Lower lobe of right lung (tissue), 2 donors: ENCODE measurements at places on chromosomes 16 and 17. TPM values are rescaled to one million over a fixed set of nuclear protein-coding genes. Genes with fewer than 3 reads are reported as not detected.
A peak's percentile ranks its signal among the peaks of the same experiment; 100 is the strongest.

- H3K4me1 ChIP-seq, result no peaks in the 10 kb centered on the region
- H3K27me3 ChIP-seq, result no peaks in the 10 kb centered on the region
- H3K27ac ChIP-seq, result no peak overlapping the region
- no peak for DNase-seq
Observed at GRCh38 chr17:18017958-18018357, 21.0 kb downstream of the ATPAF2 start.

The LLGL2 gene
- total RNA-seq, result 111 TPM

DNA sequence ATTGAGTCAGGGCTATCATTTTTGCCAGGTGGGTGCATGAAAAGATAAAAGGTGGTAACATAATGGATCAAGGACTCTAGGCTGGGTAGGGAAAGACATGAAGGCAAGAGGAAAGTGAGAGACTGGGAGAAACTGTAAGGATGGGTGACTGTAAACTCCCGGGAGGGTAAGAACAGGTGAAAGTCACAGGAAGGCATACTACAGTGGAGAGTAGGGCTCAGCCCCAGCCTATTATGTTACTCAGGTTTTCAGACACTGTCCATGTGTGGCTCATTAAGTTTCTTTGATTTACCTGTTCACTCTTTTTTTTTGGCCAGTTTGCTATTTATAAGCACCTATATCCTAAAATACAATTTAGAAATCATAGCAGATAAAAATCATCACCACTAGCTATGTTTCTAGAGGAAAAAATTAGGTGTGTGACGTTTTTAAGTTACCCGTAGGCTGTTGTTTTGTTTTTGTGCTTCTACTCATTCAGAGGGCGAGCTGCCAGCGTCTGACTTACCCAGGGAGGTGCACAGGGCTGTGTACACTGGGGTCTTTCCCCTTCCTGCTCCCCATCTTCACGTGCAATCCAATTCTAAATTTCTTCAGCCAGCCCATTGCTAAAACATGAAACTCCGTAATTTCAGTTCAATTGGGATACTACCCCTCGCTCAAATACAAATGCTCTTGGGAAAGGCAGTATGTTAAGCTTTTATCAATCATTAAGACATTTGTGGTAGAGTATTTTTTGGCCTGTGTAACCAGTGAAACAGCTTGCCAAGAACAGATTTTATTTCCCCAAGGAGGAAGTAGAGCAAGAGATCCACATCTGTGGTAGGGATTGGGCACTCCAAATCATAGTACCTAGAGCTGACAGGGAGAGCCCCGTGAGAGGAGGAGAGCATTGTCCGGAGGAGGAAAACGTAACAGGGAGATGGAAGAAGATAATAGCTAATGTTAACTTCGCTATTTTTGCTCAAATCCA, 21.7 kb upstream of the VWA3A start:
- H3K4me3 ChIP-seq, result peak overlapping the region; percentile 1
- no peaks in the 10 kb centered on the region for H3K27me3 ChIP-seq
- no peaks in the 10 kb centered on the region for H3K36me3 ChIP-seq
- peaks cover 16% of the 10 kb centered on the region for H3K4me1 ChIP-seq
- no peak overlapping the region for H3K27ac ChIP-seq

GRCh38 chr17:82929676-82930042, 89.8 kb upstream of the ZNF750 start:
- H3K4me3 ChIP-seq, result no peak overlapping the region
- peaks cover 98% of the 10 kb centered on the region for H3K36me3 ChIP-seq
- DNase-seq, result peak; percentile 23
- no peaks in the 10 kb centered on the region for H3K4me1 ChIP-seq
- no peaks in the 10 kb centered on the region for H3K27me3 ChIP-seq

DNA sequence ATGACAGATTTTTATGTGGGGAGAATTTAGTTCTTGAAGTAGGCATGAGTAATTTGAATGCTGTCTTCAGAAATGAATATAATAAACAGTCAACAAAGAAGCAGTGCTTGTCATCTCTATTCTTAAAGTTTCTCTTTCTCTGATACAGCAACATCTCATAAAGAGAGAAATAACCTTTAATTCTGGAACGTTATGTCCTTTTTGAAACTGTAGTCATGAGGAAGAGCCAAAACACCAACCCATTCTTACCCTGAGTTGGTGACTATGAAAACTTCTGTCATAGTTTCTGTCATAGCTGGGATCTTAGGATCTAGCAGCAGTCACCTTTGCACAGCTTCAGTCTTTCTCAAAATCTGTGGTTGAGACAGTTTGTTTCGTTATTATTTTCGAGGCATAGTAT, 15.3 kb upstream of the RASL10B start:
- H3K4me1 ChIP-seq, result peaks cover 51% of the 10 kb centered on the region
- no peak for DNase-seq
- peak overlapping the region; percentile 66 for H3K27ac ChIP-seq
- H3K4me3 ChIP-seq, result no peak overlapping the region
- H3K36me3 ChIP-seq, result peaks cover 78% of the 10 kb centered on the region

The TRPV3 gene
- total RNA-seq, result 0.68 TPM

DNA sequence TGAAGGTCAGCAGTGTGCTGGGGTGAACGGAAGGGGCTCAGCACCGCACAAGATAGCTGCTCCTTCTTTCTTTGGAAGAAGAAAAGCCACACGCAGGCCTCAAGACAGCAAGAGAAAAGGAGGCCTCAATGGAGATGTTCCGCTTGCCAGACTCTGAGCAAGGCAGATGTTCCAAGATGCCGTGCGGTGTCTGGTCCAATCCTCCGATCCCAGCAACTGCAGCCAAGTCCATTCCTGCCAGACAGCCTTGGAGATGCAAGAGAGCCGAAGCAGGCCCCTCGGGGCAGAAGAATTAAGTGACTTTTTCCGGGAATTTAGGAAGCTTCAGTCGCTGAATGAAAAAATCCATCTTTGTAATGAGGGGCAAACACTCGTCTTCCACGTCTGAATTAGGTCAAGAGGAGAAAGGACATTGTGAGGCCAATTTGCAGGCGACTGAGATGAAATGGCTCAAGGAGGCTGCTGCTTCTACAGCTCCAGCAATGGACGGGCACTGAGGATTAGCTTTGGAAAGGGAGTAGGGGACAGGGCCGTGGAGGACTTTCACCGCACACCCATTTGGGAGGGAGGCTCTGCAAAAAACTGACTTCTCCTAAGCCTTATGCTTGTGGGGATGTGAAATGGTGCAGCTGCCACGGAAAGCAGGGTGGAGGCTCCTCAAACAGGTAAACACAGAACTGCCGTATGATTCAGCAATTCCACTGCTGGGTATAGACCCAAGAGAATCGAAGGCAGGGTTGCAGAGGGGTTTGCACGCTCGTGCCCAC, 44.7 kb downstream of the RPH3AL start:
- no peaks in the 10 kb centered on the region for H3K36me3 ChIP-seq
- DNase-seq, result peak; percentile 18
- H3K4me3 ChIP-seq, result no peak overlapping the region
- H3K27ac ChIP-seq, result no peak overlapping the region

DNA sequence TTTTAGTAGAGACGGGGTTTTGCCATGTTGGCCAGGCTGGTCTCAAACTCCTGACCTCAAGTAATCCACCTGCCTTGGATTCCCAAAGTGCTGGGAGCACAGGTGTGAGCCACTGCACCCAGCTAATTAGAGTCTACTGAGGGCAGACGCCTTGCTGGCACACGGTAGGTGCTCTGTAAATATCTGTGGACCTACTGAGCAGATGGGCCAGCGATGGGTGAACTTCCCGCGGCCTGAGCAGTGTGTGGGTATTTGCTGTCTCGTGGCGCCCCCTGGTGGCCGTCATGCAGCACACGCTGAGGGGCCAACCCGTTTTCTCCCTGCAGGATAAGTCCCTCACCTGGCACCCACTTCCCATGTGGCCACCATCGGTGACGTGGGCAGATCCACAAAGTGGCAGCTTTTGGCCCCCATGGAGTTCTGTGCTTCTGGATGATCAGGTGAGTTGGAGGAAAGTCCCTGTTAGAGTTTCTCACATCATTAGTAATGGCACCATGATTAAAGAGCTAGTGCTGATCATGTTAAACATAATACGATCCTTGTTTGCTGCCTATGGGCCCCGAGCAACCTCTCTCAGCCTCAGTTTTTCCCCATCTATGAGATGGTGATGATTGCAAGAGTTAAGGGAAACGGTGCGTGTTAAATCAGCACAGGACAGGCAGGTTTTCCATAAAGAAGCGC, 40.7 kb downstream of the ZDHHC7 start:
- H3K4me1 ChIP-seq, result peaks cover 7% of the 10 kb centered on the region
- no peak overlapping the region for H3K27ac ChIP-seq
- H3K27me3 ChIP-seq, result no peaks in the 10 kb centered on the region
- peaks cover 21% of the 10 kb centered on the region for H3K36me3 ChIP-seq

- H3K36me3 ChIP-seq, result no peaks in the 10 kb centered on the region
- peak; percentile 72 for DNase-seq
- peak overlapping the region; percentile 59 for H3K4me3 ChIP-seq
- H3K27ac ChIP-seq, result peak overlapping the region; percentile 67
- peaks cover 21% of the 10 kb centered on the region for H3K4me1 ChIP-seq
Observed at GRCh38 chr17:58324409-58325288, 3.9 kb downstream of the TSPOAP1 start.

The IKZF3 gene
- 7.1 TPM for total RNA-seq

The SEPTIN1 gene
- 6.0 TPM for total RNA-seq

GRCh38 chr17:16986391-16986790, 14.5 kb upstream of the TNFRSF13B start:
- no peaks in the 10 kb centered on the region for H3K36me3 ChIP-seq
- H3K27me3 ChIP-seq, result no peaks in the 10 kb centered on the region
- no peak for DNase-seq
- no peak overlapping the region for H3K27ac ChIP-seq

The CHP2 gene
- 0.80 TPM for total RNA-seq

GRCh38 chr17:47665655-47666054, 15.9 kb downstream of the KPNB1 start:
- peaks cover 98% of the 10 kb centered on the region for H3K36me3 ChIP-seq
- H3K4me3 ChIP-seq, result no peak overlapping the region
- H3K27ac ChIP-seq, result no peak overlapping the region
- DNase-seq, result no peak
- H3K27me3 ChIP-seq, result no peaks in the 10 kb centered on the region

- peak; percentile 91 for DNase-seq
- H3K36me3 ChIP-seq, result peaks cover 28% of the 10 kb centered on the region
- peak within 1 kb of the TSS; percentile 92 for H3K27ac ChIP-seq
Observed at GRCh38 chr17:75131278-75132017, at the start of gene NT5C. NT5C (minus strand) TSS chr17:75131742; CDS start chr17:75131707, 35 bp downstream.

- no peak overlapping the region for H3K27ac ChIP-seq
- no peaks in the 10 kb centered on the region for H3K4me1 ChIP-seq
- DNase-seq, result no peak
- no peaks in the 10 kb centered on the region for H3K27me3 ChIP-seq
Observed at GRCh38 chr16:19753815-19754643, 36.0 kb downstream of the IQCK start.

GRCh38 chr16:68364561-68364998, 53.8 kb downstream of the PRMT7 start:
- H3K27me3 ChIP-seq, result no peaks in the 10 kb centered on the region
- no peak overlapping the region for H3K4me3 ChIP-seq
- H3K36me3 ChIP-seq, result peaks cover 4% of the 10 kb centered on the region
- H3K27ac ChIP-seq, result no peak overlapping the region
- DNase-seq, result no peak
- H3K4me1 ChIP-seq, result peaks cover 32% of the 10 kb centered on the region

DNA sequence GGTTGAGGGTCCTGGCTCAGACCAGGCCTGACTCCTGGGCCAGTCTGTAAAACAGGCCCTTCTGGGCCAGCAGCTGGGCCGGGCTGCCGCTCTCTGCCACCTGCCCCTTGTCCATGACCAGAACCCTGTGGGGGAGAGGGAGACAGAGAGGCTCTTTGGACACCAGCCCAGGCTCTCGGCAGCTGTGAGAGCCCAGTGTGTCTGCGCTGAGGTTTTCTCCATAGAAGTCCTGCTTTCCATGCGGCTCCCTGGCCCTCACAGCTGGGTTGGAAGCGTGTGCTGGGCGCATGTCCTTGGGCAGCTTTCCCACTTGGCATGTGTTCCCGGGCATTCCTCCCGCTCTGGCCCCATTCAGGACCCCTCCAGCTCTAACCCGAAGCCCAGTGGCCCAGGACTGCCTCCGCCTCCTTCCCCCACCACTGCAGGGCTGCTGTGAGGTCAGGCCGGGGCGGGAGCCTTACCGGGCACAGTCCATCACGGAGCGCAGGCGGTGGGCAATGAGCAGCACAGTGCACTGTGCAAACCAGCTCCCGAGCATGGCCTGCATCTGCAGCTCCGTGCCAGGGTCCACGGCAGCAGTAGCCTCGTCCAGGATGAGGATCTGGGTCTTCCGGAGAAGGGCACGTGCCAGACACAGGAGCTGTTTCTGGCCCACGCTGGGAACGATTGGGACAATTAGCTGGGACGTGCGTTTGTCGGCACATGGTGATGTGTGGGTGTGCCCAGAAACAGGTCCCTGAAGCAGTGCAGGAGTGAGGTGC, 73.0 kb downstream of the ABCC6 start:
- H3K27ac ChIP-seq, result no peak overlapping the region
- H3K36me3 ChIP-seq, result peaks cover 14% of the 10 kb centered on the region
- DNase-seq, result no peak
- H3K4me1 ChIP-seq, result peaks cover 8% of the 10 kb centered on the region

GRCh38 chr16:30567991-30568638, 3.4 kb downstream of the ZNF688 start:
- peaks cover 27% of the 10 kb centered on the region for H3K4me1 ChIP-seq
- peak overlapping the region; percentile 25 for H3K27ac ChIP-seq
- no peak overlapping the region for H3K4me3 ChIP-seq
- DNase-seq, result no peak
- no peaks in the 10 kb centered on the region for H3K36me3 ChIP-seq

The CCDC43 gene
- total RNA-seq, result 18.4 TPM

The ATP2C2 gene
- 56.2 TPM for total RNA-seq

The CDC42EP4 gene
- 44.6 TPM for total RNA-seq

DNA sequence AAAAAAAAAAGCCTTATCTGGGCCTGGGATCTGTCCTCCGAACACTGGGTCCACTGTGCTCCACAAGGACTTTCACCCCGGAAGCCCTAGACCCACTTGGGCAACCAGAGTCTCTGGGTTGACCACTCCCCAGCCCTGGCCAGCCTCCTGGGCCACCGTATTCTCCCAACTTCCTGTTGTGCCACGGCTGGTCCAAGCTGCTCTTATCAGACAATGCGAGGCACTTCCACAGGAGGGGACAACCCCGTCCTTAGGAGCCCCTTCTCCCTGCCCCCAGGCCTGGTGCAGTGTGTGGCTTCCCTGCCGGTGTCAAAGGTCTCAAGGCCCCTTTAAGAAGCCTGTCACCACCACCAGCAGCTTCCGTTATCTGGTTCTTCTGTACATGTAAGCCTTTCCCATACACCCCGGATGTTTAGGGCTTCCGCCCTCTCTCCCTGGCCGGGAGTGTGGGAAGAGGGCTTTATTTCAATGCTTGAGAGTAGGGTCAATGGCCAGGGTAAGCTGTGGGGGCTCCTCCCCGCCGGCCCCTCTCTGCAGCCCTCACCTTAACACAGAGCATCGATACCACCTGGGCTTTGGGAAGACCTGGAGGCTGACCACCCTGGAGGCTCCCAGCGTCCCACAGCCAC, 313.0 kb downstream of the SEC14L1 start:
- peak overlapping the region; percentile 38 for H3K4me3 ChIP-seq
- no peak for DNase-seq
- peaks cover 85% of the 10 kb centered on the region for H3K4me1 ChIP-seq
- H3K27me3 ChIP-seq, result no peaks in the 10 kb centered on the region
- peak overlapping the region; percentile 81 for H3K27ac ChIP-seq

The PABPN1L gene
- not detected for total RNA-seq

DNA sequence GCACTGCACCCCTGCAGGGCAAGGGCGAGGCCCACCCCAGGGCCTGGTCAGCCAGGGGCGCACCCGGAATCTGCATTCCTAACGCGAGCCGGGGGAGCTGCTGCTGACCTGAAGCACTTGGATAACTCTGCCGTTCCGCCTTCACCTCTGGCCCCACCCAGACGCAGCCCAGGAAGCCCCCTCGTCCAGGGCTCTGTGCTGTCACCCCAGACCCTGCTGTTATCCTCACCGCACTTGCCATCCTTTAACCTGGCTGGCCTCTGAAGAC, 13.3 kb upstream of the PABPN1L start:
- peaks cover 41% of the 10 kb centered on the region for H3K36me3 ChIP-seq
- DNase-seq, result no peak
- no peak overlapping the region for H3K4me3 ChIP-seq
- H3K27me3 ChIP-seq, result no peaks in the 10 kb centered on the region
- no peaks in the 10 kb centered on the region for H3K4me1 ChIP-seq
- H3K27ac ChIP-seq, result no peak overlapping the region

The HOXB2 gene
- total RNA-seq, result 5.6 TPM
